ENCODE measurements at places on chromosomes 12 and 14. TPM values are rescaled to one million over a fixed set of nuclear protein-coding genes. Genes with fewer than 3 reads are reported as not detected.

The CEBPE gene
- not detected for total RNA-seq

The HHIPL1 gene
- total RNA-seq, result 6.9 TPM

The ITGA7 gene
- total RNA-seq, result 14.5 TPM

The DBX2 gene
- total RNA-seq, result 6.9 TPM

The MYH6 gene
- under 0.01 TPM for total RNA-seq

The KRT73 gene
- not detected for total RNA-seq

The CSRP2 gene
- 38.3 TPM for total RNA-seq

The MGP gene
- total RNA-seq, result 3.0 TPM

The SLC7A8 gene
- total RNA-seq, result 14.8 TPM

The FOXN3 gene
- total RNA-seq, result 39.0 TPM

The EML1 gene
- 38.5 TPM for total RNA-seq

The COPZ1 gene
- 67.1 TPM for total RNA-seq

The FAM177A1 gene
- total RNA-seq, result 53.7 TPM

The OVCH1 gene
- total RNA-seq, result 2.1 TPM

The WDR20 gene
- 34.8 TPM for total RNA-seq

The BATF gene
- 1.6 TPM for total RNA-seq

The DRAM1 gene
- 1.2 TPM for total RNA-seq

The DIO3 gene
- total RNA-seq, result 2.1 TPM

The TEAD4 gene
- 0.92 TPM for total RNA-seq

The MAP3K9 gene
- 31.6 TPM for total RNA-seq

The NAV3 gene
- total RNA-seq, result 225 TPM

Data from diencephalon (tissue), 1 donor.